Hippocampal formation (tissue), 2 donors: ENCODE measurements at places on chromosomes 11 and 22.

- DNase-seq: no peak
Observed at GRCh38 chr11:95327273-95327948, 96.4 kb upstream of the SESN3 start.

DNA sequence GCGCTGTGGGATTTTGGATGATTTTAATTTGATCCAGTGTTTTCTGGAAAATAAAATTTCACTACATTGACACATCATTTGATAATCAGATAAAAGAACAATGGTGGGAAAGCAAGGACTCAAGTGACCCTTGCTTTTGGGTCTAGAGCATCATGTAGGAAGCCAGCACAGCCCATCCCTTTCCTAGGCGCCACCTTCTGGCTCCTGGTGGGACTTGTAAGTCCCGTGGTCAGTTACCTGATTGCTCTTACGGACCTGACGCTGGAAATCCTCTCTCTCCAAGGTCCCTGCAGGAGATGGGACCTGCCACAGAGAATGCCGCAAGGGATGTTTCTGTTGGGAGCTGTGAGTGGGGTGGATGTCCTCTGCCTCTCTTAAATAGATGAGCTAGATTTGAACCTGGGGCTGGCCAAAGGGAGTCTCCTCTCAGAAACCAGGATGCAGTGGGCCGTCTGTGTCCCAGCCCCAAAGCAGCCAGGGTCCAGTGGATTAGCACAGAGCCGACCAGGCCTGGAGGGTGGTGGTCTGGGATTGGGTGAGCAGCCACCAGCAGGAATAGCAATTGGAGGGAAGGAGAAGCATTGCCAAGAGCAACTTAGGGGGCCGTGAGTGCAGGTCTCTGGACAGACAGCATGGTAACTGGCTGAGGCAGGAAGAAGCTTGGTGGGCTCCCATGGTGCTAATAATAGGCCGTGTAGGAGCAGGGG, 21.7 kb downstream of the TIMP3 start:
- no peak for DNase-seq

DNA sequence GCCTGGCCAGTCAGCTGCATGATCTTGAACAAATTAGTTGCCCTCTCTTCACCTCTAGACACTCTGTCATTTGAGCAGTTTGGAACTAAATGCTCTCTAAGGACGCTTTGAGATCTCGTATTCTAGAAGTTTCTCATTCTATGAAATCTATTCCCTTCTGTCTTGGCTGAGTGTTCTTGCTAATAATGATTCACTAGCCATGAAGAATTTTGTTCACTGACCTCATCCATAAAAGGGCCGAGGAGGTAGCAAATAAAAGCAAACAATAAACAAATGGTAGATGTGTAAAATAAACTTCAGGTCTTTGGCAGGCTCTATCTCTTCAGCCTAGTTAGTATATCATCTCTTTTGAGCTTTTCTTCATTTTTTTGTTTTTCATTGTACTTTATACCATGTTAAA, 76.6 kb downstream of the USP35 start:
- no peak for DNase-seq

- DNase-seq: no peak
Observed at GRCh38 chr22:22821340-22821739, 66.3 kb upstream of the IGLL5 start.

DNA sequence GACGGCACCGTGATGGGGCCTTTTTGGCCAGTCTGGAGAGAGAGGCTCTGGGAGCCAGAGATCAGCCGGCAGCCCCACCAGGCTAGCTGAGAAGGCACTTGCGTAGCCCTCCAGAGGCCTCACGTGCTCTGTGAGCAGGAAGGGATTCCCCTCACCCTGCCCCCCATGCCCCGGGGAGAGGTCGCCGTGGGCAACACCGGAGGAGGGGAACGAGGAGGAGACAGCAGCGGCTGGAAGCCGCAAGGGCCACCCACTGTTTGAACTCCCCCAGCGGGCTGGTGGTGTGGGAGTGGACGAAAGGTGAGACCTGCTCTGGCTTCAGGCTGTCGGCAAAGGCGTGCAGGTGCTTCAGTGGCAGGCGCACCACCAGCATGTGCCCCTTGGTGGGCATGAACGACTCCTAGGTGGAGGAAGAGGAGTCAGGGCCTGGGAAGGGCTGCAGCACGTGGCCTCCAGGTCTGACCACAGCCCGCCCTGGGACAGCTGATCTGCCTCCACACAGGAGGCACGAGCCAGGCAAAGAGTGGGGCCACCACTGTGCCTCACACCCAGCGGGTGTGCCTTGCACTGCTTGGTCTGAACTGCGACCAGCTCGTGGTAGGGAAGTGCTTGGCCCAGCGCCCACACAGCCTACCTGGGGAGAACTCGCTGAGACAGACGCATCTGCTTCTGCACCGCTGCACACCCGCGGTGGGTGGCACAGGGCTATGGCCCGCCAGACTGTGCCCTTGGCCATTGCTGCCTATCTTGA, 99.9 kb downstream of the MED15 start:
- DNase-seq: no peak

- DNase-seq: peak; percentile 44
Observed at GRCh38 chr11:102347462-102348370, 702 bp downstream of the BIRC2 start.

- no peak for DNase-seq
Observed at GRCh38 chr11:75273411-75274391, 33.1 kb downstream of the TPBGL start.

GRCh38 chr11:114166897-114167323, 107.4 kb downstream of the ZBTB16 start:
- peak; percentile 89 for DNase-seq

- DNase-seq: no peak
Observed at GRCh38 chr11:60868682-60869450, 1.5 kb downstream of the ZP1 start.

- DNase-seq: no peak
Observed at GRCh38 chr11:131672191-131672590, 301.8 kb downstream of the NTM start.

- DNase-seq: no peak
Observed at GRCh38 chr11:17506942-17507341, 30.3 kb upstream of the ABCC8 start.

GRCh38 chr11:77406396-77406795, 67.5 kb downstream of the PAK1 start:
- no peak for DNase-seq

GRCh38 chr11:13831696-13832095, 130.8 kb upstream of the SPON1 start:
- DNase-seq: no peak

DNA sequence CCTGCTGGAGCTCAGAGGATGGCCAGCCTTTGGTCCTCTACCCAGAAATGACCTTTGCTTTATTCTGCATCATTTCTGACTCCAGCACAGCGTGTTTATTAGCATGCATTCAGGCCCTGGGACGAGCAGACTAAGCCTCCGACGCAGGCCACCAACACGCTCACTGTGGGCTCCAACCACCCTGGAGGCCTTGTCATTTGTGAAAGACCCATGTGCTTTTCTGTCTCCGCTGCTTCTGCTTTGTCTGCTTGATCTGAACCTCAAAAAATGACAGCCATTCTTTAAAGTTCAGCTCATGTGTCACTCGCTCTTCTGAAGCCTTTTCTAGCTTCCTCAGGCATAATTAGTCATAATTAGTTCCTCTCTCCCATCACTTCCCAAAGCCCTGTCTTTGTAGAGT, 109.1 kb upstream of the TIMP3 start:
- DNase-seq: no peak

DNA sequence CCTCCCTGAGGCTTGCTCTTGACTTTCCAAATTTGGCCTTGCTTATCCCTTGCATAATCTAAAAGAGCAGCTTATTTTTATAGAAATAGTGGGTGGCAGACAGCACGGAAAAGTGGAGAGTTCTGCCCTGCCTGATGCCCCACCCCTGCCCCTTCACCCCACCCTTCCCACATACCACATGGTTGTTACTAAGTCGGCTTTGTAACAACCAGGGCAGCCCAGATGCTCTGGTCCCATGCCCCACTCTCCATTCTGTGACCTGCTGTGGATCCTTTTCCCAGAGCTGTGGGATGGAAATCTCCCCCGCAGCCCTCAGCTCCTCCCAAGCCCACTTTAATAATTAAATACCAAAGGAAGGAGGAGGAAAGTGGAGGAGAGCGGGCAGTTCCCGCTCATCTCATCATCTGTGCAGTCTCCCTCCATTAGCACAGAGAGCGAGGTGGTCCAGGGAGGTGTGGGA, 10.9 kb downstream of the MRGPRF start:
- DNase-seq: no peak

GRCh38 chr11:120713296-120713695, 201.7 kb downstream of the GRIK4 start:
- DNase-seq: no peak

DNA sequence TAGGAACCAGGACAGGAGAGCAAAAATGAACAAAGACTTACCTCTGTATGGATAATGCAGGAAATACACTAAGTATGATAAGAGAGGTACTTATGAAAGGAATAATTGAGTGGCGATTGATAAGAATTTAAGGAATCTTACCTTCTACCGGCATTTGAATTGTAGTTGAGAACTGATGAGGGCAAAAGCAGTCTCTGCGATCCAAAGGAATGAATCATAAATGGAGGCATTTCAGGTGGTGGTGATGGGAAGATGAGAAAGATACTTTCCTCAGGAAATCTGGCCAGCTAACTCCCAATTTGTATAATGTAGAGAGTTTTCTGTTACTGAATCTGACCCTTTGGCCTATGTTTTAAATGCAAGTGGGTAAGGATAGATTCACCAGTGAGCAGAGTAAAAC, 71.9 kb upstream of the C11orf87 start:
- DNase-seq: no peak

DNA sequence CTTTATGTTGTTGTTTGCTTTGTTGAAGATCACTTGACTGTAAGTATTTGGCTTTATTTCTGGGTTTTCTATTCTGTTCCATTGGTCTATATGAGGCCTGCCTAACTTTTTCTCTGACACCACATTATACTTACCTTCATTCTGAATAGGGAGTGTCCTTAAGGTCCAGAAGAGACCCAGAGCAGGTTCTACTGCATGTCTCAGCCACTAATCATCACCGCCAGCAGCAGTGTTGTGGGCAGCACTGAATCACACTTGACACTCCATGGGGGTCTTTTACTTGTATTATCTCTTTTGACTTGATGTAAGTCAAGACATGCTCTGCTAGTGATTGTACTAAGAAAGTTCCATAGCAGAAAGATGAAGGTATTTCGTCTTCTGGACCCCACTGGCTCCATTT, 274.9 kb downstream of the TENM4 start:
- DNase-seq: no peak

- DNase-seq: no peak
Observed at GRCh38 chr11:118282606-118283005, 18.5 kb upstream of the MPZL2 start.

- DNase-seq: no peak
Observed at GRCh38 chr11:72702577-72703241, 28.5 kb upstream of the PDE2A start.

GRCh38 chr22:19514831-19515565, 9.2 kb downstream of the CLDN5 start:
- no peak for DNase-seq

- peak; percentile 57 for DNase-seq
Observed at GRCh38 chr11:762421-763072, 14.7 kb downstream of the GATD1 start.

DNA sequence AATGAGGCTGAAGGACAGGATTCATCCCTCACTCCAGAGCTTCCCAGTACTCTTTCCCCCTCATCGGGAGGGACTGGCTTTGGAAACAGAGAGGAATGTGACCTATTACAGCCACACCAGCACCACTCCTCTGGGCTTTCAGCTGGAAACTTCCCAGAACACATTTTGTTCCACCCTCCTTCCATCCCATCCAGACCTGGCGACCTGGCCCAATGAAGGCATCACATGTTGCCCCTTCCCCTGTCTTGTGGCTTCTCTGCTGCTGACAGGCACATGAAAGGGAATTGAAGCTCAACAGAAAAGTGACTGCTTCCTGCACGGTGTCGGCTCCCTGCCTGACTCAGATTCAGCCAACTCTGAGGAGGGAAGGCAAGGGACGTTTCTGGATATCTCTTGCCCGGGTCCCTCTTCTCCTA, 19.1 kb downstream of the IRAG1 start:
- no peak for DNase-seq

GRCh38 chr11:1034001-1034400, 2.5 kb downstream of the MUC6 start:
- no peak for DNase-seq

GRCh38 chr11:130829920-130830511, 86.3 kb downstream of the SNX19 start:
- no peak for DNase-seq

- no peak for DNase-seq
Observed at GRCh38 chr11:108606495-108607160, 13.1 kb upstream of the EXPH5 start.

GRCh38 chr11:134530636-134531326, 118.7 kb upstream of the B3GAT1 start:
- no peak for DNase-seq

DNA sequence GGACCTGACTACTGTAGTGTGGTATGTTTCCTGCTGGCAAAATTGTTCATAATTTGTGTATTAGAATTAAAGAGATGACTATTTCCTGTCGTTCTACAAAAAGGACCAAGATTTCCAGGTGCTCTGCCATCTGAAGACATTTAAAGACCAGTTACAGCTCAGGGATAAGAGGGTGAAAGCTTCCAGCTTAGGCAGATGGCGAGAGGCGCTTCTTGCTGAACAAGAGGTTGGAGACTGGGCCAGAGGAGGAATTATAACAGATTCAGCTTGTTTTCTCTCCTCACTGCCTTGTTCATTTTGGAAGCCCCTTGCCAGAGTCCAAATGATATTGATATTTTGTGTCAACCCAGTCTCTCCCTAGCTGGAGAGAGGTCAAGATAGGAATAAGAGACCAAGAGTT, 23.1 kb upstream of the NNMT start:
- no peak for DNase-seq

- no peak for DNase-seq
Observed at GRCh38 chr11:35914816-35915215, 29.0 kb upstream of the LDLRAD3 start.

GRCh38 chr11:8327761-8328192, 64.1 kb upstream of the LMO1 start:
- no peak for DNase-seq

GRCh38 chr11:44016131-44016530, 31.6 kb upstream of the ACCSL start:
- DNase-seq: no peak

DNA sequence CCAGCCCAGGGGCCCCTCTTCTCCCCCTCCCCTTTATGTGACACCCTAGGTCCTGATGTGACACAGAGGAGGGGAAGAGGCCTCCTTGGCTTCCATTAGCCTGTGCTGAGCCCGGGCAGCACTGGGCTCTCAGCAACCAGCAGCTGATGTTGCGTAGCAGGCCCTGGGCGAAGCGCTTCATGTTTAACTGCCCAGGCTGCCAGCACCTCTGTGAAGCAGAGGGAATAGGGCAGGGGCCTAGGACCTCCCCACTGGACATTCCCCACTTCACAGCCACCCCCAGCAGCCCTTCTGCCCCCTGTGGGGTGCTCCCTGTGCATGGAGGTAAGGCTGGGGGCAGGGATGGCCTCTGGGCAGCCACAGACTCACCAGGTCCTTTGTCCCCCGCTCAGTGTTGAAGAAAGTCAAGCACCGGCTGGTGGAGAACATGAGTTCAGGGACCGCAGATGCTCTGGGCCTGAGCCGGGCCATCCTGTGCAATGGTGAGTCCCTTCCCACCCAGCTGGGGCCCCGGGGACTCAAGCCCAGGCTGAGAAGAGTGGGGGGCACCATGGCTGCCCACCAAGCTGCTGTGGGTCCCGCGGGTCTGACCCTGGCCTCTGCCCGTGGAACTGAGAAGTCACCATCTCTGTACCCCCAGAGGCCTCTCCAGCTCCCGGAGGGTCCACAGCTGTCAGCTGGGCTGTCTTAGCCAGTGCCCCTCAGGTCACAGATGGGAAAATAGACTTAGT, 11.6 kb downstream of the PICK1 start:
- DNase-seq: no peak
